Fibroblast of the conjunctiva (primary cell): ENCODE measurements at places on chromosomes 3 and 15.

DNA sequence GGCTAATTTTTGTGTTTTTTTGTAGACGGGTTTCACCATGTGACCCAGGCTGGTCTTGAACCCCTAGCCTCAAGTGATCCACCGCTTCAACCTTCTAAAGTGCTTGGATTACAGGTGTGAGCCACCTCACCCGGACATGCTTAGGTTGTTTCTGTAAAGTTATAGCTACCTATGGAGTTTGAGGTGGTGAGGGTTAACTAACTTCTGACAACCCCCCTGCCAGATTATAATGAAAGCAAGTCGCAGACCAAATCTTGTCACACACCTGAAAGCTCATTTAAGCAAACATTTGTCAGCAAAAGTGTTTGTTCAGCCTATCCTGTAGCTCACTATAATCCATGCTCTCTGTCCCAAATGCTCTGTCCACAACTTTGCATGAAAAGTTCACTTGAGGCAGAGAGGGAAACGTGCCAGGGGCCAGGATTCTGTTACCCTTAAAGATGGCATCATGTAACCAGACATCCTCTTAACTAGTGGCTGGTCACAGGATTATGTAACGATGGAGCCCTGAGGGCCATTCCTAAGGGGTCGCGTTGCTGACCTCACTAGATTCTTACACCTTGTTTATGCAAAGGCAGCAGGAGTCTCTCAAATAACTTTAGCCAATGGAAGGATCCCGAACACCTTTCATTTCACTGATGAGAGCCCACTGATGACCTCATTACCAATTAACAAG, 24.1 kb upstream of the SENP5 start:
- DNase-seq, result no peak

DNA sequence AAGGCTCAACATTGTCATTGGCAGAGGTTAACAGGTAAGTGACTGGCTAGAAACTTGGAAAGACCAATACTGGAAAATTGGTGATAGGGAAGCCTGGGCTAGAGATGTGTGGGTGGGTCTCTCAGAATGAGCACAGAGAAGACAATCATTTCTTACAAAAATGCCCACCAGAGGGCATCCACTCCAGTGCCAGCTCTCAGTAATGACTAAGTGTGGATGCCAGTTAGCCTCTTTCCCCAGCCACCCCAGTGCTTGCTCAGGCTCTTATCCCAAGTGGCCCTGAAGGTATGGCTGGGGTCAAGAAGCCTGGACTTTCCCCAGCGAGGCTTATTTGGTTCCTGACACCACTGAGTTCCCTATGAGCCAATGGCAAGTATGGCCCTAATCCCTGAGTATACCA, 115.9 kb upstream of the ST8SIA2 start:
- DNase-seq, result no peak

DNA sequence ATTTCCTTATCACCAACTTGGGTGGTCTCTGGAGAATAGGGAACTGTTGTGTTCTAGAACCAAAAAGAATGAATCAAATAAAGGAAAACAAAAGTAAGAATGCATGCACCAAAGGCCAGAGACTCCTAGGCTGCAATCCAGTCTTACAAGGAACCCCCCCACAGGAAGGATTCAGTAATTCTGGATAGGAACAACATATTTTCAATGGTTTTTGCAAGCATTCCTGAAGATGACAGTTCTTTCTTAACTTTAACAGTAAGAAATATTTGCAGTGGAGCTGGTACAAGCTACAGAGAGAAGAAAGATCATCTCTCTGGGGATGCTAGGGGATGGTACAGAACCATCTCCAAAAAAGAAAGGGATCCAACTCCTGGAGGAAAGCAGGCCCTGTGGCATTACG, 116.2 kb upstream of the CHRM5 start:
- DNase-seq, result no peak

DNA sequence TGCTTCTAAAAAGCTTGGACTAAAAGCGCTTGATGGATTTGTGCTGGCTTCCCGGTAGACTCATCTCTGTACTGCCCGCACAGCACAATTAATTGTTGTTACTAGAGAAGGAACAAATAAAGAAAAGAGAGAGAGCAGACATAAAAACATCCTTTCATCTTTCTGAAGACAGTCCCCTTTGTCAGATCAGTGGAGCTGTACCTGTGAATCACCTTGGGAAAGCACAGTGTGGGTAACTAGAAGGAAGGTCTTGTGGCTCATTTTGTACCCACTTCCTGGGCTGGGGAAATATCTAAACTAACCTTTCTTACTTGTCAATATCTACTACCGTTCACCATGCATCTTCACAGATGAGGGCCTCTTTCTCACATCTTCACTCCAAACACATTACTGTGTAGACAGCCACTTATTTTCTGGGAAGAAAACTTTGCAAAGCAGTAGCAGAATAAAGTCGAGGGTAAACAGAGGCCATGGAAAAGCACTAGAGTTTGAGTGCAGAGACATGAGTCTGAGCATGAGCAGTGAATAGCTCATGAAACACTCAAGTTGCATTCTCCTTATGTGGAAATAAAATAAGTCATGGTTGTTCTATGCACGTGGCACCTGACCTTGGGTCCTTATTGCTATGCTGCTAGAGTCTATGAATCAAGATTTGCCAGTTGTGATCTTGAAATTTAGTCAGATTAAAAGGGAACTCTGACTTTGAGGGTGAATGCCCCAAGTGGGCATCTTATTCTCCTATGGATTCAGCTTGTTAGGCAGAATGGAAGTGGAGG, 169.3 kb downstream of the LPP start:
- DNase-seq, result no peak

GRCh38 chr3:119817583-119818363, 35.9 kb downstream of the NR1I2 start:
- DNase-seq, result no peak

- no peak for DNase-seq
Measured at GRCh38 chr3:155618543-155618942, 126.3 kb downstream of the PLCH1 start.

DNA sequence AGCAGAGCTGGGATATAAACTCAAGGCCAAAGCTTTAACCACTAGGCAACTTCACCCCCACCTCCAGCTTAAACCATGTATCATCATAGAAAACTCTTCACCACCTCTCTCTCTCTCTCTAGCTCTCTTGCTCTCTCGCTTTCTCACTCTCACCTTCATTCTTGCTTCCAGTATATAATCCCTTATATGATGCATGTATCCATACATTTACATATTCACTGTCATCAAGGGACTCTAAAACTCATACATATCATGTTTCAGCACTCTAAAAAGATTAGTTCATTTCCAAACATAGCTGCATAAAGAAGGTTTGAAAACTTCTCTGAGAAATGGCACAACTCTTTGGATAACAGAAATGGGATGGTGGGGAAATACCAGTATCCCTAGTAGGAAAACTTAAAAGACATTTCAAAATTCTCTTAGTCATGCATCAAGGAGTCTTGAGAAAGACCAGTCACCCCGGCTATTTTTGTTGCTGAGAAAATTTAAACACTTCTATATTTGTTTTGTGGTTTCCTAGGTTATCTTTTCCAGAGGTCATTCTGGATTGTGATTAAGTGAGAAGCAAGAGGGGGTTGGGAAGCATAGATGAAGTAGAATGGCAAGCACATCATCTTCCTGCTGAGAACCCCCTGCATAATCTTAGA, 447.8 kb upstream of the THBS1 start:
- no peak for DNase-seq

GRCh38 chr3:127100459-127101410, 92.2 kb upstream of the PRR23E start:
- DNase-seq, result no peak

DNA sequence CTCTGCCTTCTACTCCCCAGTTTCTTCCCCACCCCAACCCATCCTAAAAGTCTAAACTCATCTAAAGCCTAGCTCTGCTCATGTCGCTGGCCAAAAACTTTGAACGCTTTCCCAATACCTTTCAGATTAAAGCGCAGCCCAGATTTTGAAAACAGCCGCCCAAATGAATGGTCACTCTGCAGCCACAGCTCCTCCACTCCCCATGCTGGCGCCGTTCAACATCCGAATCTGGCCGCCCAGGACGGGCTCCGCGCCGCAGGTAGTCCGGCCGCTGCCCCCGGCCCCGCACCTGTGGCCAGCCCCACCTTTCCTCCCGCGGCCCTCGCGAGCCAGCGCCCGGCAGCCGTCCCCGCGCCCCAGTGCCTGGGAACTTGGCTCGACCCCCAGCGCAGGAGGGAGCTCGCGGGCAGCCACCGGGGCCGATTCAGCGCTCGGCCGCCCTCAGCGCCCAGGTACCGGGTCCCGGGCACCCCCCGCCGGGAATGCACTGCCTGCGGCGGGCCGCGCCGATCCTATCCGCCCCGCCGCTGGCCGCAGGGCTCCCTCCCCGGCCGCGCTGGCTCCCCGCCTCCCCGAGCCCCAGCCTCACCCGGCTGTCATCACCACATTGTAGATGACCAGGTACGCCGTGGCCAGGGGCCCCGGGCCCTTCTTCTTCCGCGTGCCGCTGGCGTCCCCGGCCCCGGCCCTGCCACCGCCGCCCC, 417 bp downstream of the HACD2 start:
- no peak for DNase-seq

DNA sequence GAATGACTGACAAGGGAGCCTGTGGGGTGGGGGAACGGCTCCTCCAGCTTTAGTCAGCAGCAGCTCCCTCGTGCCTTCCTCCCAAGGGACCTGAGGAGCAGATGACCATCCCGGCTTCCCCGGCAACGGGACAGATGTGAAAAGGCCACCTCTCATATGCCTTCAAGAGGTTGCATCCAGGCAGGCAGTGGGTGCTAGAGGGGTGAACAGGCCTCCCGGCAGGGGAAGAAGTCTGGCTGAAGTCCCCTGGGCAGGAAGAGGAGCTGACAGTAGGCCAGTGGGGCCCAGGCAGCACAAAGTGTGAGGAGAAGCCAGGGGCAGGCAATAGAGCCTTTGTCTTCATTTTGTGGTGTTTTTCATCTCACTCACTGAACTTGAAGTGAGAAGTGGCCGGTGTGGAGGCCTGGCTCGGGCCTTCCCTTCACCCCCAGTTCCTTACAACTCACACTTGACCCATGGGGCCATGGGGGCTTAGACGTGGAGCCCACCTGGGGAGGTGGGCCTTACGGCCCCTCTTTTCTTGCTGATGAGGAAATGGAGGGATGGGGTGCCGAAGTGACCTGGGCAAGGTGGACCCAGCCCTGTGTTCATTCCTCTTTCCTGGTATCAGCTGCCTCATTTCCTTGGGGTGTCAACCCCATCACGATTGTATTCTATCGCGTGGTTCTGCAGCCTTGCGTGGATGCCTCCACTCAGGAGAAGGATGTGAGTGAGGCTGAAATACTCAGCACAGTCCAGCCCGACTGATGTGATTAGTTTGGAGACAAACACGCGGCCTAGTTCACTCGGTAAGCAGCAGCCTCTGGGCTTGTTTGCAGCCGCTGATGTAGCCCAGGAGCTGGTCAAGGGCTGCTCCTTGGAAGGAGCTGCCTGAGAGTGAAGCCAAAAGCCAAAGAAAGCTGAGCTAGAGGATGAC, 115.5 kb upstream of the ALDH1A3 start:
- no peak for DNase-seq

GRCh38 chr15:51163843-51164242, 69.1 kb upstream of the TNFAIP8L3 start:
- no peak for DNase-seq

DNA sequence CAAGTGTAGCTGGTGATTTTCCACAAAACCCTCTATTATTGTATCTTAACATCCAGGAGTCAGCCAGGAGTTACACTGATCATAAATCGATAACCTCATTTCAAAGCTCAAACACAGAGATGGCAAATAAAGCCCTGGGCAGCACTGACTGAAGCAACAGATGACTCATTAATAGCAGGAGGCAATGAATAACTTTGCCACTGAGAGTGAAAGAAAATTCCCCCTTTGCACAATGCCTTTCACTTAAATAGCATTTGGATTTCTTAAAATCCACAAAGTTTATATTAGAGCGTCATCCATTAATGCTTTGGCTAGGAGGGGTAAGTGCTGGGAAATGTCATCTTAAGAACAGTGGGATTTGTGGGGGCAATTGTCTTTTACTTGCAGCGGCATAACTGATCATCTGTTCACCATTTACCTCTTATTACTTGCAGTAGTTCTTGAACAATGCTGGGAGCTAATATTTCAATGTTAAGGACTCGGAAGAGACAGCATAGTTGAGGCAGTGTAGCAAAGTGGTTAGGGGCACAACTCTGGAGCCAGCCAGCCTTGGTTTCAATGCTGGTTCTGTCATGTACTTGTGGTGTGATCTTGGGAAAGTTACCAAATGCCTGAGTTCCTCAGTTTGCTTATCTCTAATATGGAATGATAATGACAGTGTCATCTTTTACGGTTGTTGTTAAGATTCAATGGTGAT, 630.4 kb upstream of the TBL1XR1 start:
- no peak for DNase-seq

DNA sequence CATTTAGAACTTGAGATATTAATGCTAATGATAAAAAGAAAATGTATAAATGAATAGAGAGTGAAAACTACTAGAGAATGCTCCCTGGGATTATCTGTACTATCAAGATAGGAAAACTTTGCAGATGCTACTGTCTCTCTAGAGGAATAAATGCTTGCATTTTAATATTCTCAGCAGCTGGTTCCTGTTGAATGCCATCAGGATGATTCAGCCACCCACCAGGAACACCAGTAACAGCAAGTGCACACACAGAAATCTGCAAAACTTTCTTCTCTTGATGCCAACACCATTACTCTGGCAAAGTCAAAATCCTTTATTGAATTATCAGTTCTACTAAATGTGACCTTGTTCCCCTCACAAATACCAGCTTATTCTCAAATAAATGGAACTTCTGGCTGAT, 148.4 kb downstream of the TIGIT start:
- DNase-seq, result no peak

DNA sequence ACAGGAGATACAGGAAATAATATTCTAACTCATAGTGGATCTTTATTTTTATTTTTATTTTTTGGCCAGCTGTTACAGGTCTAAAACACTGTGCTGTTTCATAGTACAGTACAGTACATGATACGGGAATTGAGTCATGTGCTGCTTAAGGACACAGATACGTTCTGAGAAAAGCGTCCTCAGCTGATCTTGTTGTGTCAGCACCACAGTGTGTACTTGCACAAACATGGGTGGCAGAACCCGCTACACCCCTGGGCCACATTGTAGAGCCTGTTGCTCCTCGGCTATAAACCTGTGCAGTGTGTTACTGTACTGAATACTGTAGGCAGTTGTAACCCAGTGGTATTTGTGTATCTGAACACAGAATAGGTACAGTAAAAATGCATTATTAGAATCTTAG, 183.4 kb downstream of the OR4M2 start:
- no peak for DNase-seq
